ENCODE measurements at places on chromosomes 16 and 17. TPM values are rescaled to one million over a fixed set of nuclear protein-coding genes. Genes with fewer than 3 reads are reported as not detected.

DNA sequence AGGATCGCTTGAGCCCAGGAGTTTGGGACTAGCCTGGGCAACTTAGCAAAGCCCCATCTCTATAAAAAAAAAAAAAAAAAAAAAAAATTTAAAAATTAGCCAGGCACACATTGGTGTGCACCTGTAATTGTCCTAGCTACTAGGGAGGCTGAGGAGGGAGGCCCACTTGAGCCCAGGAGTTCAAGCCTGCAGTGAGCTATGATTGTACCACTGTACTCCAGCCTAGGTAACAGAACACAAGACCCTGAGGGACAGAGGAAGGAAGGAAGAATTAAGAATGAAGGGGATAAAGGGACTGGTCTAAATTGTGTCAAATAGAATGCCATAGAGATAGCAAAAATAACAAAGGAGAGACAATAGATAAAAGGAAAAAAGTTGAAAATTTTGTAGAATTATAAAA, 102.8 kb downstream of the TRIM37 start:
- DNase-seq: no peak

GRCh38 chr16:82317411-82318167, 147.6 kb upstream of the MPHOSPH6 start:
- DNase-seq: no peak

DNA sequence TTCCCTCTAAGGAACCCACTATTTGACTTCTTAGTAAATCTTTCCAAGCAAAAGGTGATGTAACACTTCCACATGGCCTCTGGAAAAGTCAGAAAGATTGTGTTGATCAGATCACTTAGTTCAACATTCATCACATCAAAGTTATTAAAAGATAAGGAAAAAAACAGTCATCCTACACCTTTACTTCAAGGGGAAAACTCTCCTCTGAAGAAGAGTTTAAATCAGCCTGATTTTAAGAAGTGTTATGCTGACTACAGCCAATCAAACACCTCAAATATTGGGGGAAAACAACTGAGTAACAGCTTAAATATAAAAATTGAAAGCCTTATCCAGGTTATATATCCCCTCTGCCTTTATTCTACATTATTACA, 19.6 kb upstream of the COPRS start:
- DNase-seq: no peak

GRCh38 chr16:85448557-85449190, 164.4 kb upstream of the GSE1 start:
- no peak for DNase-seq

DNA sequence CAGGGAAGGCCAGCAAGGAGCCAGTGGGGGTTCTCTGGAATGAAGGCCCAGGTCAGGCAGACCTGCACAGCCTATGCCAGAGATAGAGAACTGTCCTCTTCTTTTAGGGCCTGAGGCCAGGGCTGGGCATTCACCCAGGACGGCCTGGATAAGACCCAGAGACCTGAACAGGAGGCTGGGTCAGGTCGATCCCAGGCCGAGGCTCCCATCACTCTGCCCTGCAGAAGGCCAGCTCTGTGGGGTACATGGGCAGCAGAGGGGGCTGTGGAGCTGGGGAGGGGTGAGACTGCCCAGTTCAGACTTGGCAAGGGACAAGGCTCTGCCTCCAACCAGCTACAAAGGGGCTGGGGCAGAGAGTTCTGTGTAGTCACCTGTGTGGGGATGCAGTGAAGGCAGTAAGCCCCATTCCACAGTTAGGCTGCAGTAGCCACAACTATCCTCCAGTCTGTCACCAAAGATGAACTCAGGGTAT, 14.6 kb downstream of the HSD11B2 start:
- no peak for DNase-seq

Gene TRIM25
- 32.7 TPM for polyA plus RNA-seq

Gene CHRNE
- 1.7 TPM for polyA plus RNA-seq

- no peak for DNase-seq
Observed at GRCh38 chr16:3882531-3882930, 2.0 kb upstream of the CREBBP start.

GRCh38 chr17:46178550-46179214, 14.5 kb downstream of the KANSL1 start:
- DNase-seq: no peak

GRCh38 chr17:8628609-8629169, 1.8 kb downstream of the MYH10 start:
- DNase-seq: no peak

Gene PRR35
- polyA plus RNA-seq: 10.5 TPM

DNA sequence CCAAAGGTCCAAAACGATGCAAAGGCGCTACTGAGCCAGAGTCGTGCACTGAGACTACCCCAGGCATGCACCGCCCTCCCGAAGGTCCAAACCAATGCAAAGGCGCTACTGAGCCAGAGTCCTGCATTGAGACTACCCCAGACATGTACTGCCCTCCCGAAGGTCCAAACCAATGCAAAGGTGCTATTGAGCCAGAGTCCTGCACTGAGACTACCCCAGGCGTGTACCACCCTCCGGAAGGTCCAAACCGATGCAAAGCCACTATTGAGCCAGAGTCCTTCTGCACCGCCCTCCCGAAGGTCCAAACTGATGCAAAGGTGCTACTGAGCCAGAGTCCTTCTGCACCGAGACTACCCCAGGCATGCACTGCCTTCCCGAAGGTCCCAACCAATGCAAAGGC, 27.1 kb downstream of the SLC43A2 start:
- no peak for DNase-seq

- DNase-seq: no peak
Observed at GRCh38 chr16:75256059-75256571, 4.7 kb upstream of the BCAR1 start.

DNA sequence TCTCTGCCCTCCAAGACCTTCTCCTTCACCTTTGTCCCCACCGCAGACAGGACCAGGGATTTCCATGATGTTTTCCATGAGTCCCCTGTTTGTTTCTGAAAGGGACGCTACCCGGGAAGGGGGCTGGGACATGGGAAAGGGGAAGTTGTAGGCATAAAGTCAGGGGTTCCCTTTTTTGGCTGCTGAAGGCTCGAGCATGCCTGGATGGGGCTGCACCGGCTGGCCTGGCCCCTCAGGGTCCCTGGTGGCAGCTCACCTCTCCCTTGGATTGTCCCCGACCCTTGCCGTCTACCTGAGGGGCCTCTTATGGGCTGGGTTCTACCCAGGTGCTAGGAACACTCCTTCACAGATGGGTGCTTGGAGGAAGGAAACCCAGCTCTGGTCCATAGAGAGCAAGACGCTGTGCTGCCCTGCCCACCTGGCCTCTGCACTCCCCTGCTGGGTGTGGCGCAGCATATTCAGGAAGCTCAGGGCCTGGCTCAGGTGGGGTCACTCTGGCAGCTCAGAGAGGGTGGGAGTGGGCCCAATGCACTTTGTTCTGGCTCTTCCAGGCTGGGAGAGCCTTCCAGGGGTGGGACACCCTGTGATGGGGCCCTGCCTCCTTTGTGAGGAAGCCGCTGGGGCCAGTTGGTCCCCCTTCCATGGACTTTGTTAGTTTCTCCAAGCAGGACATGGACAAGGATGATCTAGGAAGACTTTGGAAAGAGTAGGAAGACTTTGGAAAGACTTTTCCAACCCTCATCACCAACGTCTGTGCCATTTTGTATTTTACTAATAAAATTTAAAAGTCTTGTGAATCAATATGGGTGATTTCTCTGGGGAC, 12.2 kb downstream of the CX3CL1 start:
- DNase-seq: no peak

DNA sequence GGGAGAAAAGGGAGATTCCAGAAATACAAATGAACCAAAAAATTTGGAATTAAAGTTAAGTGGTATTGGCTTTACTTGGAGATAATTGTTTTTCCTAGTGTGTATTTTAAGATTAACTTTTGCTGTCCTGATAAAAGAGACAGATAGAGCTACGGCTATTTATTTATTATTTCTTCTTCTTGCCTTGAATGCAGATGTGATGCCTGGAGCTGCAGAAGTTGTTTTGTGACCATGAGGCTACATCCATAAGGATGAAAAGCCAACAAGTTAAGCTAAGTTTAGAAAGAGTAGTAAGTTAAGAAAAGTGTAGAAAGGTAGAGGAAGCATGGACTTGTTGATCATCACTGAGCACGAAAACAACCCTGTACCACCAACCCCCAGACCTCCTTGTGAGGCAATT, 41.7 kb downstream of the SOX9 start:
- DNase-seq: no peak

Gene PKMYT1
- 14.4 TPM for polyA plus RNA-seq

- DNase-seq: no peak
Observed at GRCh38 chr17:38899421-38899820, 26.0 kb upstream of the LASP1NB start.

- no peak for DNase-seq
Observed at GRCh38 chr16:84758627-84759026, 58.8 kb downstream of the USP10 start.

DNA sequence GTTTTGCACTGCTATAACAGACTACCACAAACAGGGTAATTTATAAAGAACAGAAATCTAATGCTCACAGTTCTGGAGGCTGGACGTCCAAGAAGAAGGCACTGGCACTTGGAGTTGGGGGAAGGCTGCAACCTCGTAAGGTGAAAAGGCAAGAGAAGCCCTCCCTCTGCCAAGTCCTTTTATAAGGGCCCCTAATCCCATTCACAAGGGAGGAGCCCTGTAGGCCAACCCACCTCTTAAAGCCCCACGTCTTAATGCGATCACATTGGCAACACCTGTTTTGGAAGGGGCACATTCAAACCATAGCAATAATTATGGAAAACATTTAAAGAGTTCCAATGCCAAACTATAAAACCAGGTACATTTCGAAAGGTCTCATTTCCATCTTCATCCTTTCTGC, 5.2 kb downstream of the PKD1L3 start:
- no peak for DNase-seq

Gene XAF1
- polyA plus RNA-seq: 12.0 TPM

Gene TRIM16
- 24.4 TPM for polyA plus RNA-seq

GRCh38 chr16:70712942-70713341, 27.1 kb upstream of the MTSS2 start:
- DNase-seq: no peak

DNA sequence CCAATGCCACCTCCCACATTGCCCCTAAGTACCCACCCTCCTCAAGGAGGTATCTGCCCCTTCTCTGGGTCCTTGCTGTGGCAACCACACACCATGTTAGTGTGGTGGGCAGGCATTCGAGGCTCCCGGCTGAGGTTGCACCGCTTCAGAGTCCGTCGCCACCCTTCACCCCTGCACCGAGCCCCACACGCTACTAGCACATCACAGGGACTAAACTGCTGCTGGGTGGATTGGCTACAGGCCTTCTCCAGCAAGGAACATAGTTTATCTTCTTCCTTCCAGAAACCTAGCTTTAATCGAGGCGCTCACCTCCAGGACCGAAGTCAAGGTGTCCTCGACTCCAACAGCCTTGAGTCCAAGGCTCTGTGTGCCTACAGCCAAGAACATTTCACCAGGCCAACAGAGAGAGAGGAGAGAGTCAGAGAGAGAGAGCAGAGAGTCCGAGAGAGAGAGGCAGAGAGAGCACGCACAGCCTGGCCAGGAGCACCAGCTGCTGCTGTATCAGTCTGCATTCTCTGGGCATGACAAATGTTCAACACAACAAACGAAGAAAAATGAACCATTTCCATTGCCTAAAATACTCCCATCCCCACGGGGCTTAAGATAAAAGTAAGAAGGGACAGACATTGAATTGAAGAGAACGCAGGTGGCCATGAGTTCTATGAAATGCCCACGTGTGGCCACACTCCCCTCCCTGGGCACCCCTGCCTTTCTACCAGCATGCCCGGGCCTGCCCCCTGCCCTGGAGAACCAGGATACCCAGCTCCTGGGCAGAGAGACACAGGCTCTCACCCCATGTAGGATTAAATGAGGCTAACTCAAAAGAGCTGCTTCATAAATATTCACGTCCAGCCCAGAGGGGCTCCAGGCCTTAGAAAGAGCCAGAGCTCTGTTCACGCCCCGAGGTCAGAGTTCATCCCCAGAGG, 94.9 kb downstream of the RBFOX3 start:
- DNase-seq: no peak

DNA sequence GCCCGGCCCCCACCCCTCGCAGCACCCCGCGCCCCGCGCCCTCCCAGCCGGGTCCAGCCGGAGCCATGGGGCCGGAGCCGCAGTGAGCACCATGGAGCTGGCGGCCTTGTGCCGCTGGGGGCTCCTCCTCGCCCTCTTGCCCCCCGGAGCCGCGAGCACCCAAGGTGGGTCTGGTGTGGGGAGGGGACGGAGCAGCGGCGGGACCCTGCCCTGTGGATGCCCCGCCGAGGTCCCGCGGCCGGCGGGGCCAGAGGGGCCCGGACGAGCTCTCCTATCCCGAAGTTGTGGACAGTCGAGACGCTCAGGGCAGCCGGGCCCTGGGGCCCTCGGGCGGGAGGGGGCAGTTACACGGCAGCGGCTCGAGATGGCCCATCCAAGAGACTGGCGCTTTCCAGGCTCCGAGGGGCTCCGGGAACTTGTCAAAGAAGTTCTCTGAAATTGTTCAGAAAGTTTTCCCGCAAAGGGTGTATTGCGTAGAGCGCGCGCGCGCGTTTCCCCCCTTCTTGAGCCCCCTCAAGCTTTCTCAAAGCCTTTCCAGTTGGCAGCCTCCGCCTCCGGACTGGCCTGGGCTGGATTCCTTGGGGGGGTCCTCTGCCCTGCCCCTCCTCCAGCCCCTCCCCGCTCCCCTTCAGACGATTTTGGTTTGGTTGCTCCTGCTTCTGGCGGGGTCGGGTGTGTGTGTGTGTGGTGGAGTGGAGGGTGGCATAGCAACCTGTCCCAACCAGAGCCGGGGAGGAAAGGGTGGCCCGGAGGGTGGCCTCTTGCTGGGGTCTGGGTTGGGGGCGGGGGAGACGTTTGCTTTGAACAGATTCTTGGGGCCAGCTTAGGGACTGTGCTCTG, 504 bp downstream of the ERBB2 start:
- DNase-seq: no peak

Gene HYDIN
- polyA plus RNA-seq: 12.9 TPM

- no peak for DNase-seq
Observed at GRCh38 chr16:84928679-84929420, 82.5 kb downstream of the ZDHHC7 start.

DNA sequence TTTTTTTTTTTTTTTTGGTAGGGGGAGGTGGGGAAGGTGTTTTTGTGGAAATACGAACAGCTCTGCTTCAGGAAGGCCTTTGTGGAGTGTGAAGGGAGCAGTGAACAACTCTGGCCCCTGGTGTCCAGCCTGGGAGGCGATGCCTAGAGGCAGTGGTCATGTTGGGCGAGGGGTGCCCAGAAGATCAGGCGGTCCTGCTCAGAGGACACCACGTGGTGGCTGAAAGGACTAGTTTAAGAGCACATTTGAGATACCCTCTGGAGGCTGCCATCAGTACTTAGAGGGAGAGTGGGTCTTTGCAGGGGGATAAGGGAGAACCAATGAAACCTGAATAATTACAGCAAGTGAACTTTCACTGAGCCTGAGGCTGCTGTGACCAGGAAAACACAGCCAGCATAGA, 40.1 kb upstream of the RHOT1 start:
- no peak for DNase-seq

- no peak for DNase-seq
Observed at GRCh38 chr16:15735610-15736009, 85.6 kb downstream of the NDE1 start.
